Omental fat pad (tissue), 4 donors: ENCODE measurements at places on chromosomes 2 and 18.

- DNase-seq = no peak
Measured at GRCh38 chr2:8803658-8804379, 33.6 kb downstream of the KIDINS220 start.

DNA sequence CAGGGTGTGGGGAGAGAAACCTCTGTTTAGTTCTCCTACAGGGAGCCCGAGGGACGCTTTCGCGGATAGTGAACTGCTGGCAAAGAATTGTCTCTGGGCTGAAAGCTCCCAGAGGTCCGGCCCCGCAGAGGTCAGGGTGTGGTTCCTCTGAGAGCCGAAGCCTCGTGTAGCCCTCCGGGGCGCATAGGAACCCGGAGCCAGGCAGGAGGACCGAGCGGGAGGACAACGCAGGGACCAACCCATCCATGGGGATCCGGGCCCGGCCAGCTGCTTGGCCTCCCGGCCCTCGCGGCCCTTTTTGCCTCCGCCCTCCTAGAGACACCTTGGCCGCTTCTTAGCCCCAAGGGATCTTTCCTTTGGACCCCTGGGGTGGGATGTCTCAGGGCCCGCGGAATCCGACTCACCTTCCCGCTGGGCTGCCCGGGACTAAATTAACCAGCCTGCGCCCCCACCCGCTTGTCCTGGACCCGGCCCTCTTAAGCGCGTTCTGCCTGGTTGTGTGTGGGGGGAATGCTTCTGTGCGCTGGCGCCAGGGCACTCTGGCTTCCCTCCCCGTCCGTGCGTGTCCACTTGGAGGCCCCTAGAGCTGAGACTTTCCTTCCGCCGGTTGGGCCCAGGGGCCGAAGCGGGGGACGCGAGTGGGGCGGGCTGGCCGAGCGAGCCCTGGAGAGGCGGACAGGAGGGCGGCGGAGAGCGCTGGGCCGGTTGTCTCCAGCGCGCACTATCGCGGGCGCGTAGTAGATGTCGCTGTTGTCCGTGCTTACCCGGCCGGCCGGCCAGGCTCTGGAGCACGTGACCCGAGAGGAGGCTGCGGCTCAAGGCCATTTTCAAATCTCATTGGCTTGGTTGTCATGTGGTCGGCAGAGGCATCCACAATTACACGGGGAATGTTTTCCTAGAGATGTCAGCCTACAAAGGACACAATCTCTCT, at the start of gene HOXD10:
TSS of gene HOXD10 (plus strand) at position 896 of the 931 bp plus-strand sequence. CDS start 56 bp downstream, outside the sequence.
- no peak for DNase-seq

- DNase-seq = no peak
Measured at GRCh38 chr2:36616947-36617346, 19.0 kb upstream of the FEZ2 start.

GRCh38 chr18:6396847-6397246, 17.9 kb downstream of the L3MBTL4 start:
- DNase-seq = no peak

- no peak for DNase-seq
Measured at GRCh38 chr2:2324565-2325101, 6.4 kb downstream of the MYT1L start.

GRCh38 chr2:29509397-29509796, 394.2 kb downstream of the CLIP4 start:
- DNase-seq = no peak

- DNase-seq = no peak
Measured at GRCh38 chr2:65393743-65394422, 38.5 kb downstream of the SPRED2 start.

GRCh38 chr2:181378491-181378890, 78.7 kb upstream of the ITGA4 start:
- no peak for DNase-seq

GRCh38 chr18:38033282-38033681, 467.7 kb upstream of the CELF4 start:
- no peak for DNase-seq

DNA sequence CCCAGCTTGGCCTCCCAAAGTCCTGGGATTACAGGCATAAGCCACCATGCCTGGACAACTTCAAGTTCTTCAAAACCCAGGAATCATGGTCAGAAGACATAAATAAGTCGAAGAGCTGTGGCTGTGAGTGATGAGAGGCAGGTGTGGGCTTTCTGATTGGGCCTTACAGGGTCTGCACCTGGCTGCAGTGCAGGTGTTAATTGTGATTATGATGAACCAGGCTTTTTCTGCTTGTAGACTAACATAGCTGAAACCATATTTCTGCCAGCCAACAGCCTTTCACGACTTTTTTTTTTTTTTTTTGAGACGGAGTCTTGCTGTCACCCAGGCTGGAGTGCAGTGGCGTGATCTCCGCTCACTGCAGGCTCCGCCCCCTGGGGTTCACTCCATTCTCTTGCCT, 14.9 kb upstream of the DTNB start:
- no peak for DNase-seq

- no peak for DNase-seq
Measured at GRCh38 chr2:178863130-178863855, 56.1 kb upstream of the TTN start.

- DNase-seq = no peak
Measured at GRCh38 chr2:102895376-102895775, 133.5 kb downstream of the TMEM182 start.

DNA sequence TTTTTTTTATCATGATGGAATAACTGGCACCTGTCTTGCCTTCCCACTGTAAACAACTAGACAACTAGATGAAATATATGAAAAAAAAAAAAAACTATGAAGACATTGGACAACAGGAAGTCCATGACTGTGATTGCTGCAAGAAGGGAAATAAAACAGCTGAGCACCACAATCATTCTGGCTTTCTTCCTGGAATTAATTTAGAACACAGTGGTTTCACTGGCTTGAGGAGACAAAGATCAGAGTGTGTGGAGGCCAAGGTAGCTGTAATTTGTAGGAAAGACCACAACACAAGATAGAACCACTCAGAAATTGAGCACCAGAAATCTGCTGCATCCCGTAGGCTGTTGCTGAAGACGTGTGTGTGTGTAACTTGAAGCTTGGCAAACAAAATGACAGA, 121.1 kb upstream of the PID1 start:
- no peak for DNase-seq

DNA sequence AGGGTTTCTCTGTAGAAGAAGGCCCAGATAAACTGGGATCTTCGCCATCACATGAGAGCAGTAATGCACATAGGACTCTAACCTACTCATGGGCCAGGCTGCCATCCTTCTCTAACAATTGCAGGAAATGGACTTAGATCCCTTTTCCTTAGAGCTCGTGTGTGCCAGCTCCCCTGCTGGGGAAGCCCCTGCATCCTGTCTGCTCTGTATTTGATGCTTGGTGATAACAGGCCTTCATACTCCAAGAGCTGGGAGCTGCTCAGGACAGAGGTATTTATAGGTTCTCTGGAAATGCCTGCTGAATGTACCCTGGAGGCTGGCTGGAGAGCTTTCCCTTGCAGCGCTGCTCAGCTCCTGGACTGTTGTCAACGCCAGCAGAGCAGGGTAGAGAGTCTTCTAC, 249.6 kb downstream of the MTX2 start:
- no peak for DNase-seq

- no peak for DNase-seq
Measured at GRCh38 chr2:47079515-47080412, 75.3 kb downstream of the STPG4 start.

GRCh38 chr2:126863336-126864015, 35.2 kb upstream of the TEX51 start:
- DNase-seq = no peak

DNA sequence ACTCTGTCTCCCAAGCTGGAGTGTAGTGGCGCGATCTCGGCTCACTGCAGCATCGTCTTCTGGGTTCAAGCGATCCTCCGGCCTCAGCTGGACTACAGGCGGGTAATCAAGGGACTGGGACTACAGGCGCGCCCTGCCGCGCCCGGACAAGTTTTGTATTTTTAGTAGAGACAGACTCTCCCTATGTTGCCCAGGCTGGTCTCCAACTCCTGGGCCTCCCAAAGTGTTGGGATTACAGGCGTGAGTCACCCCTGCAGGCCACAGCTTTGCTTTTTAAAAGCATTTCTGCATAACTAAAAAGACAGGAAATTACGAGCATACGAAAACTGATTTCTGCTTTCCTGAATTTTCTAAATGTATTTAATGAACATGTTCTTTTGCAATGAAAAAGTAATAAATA, 916 bp upstream of the OSBPL1A start:
- DNase-seq = no peak

- no peak for DNase-seq
Measured at GRCh38 chr2:216916956-216917650, 57.2 kb upstream of the TNP1 start.

DNA sequence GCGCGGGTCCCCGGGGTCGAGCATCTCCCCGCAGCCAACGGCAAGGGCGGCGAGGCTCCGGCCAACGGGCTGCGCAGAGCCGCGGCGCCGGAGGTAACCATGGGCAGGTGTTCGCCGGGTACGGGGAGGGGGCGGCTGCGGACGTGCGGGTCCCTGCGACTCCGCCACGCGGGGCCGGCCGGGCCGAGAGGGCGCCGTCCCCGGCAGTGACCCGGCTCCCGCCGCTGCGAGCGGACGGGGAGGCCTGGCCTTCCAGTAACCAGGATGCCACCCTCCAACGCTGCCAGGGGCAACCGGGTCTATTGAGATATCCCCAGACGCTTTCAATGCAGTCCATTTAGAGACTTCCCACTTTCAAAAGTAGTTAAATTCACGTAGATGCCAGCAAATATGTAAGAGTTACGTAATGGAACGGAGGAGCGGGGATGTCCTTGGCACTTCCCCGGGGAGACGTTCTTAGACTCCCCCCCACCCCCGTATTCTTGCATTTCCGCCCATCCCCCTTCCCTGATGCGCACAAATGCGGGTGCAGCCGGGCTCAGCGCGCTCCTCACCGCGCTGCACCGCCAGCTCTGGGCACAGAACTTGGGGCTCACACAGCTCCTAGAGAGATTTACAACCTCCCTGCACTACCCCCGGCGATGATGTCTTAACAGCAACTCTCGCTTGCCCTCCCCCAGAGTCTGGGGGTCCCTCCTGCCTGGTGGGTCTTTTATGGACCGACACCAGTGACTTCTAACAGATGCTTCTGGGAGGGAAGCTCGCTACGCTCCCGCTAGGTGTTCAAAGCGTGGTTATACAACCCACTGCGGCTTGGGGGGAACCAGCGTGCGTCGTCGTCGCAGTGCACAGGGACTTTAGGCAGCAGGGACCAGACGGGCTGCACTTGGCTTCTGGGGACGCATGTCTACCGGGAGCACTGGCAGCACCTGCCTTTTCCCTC, 657 bp downstream of the SGPP2 start:
- no peak for DNase-seq

- no peak for DNase-seq
Measured at GRCh38 chr2:83162421-83162820, 1296.7 kb downstream of the SUCLG1 start.

GRCh38 chr2:189407281-189408209, 33.7 kb upstream of the WDR75 start:
- no peak for DNase-seq

DNA sequence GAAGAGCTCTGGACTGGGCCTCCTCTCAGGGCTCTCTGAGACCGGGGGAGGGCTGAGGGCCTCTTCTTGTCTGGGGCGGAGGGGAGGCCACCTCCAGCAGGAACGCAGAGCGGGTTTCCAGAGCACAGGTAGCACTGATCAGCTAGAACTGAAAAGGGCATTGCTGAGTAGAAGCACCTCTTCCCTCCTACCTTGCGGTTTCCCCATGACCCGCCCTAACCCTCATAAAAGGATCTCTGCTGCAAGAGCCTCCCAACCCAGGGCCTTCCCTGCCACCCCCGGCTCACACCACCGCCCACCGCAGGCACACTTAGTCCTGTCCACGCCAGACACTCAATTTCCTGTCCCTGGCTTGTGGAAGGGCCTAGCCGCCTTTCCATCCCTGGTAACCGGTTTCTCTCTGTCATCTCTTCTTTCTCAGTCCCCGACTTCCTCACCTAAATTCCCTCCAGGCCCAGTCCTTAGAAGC, 966 bp downstream of the ADCY3 start:
- DNase-seq = no peak

DNA sequence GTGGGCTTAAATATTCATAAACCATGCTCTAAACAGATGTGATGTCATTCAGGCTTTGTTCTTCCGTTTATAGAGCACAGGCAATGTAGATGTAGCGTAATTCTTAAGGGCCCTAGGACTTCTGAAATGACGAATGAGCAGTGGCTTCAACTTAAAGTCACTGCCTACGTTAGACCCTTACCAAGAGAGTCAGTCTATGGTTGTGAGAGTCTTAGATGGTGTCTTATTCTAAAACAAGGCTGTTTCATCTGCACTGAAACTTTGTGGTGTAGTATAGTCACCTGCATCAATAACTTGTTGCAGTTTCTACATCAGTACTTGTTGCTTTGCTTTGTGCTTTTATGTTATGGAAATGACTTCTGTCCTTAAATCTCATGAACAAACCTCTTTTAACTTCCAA, 56.0 kb downstream of the PIK3C3 start:
- no peak for DNase-seq

GRCh38 chr2:63981702-63982103, 37.5 kb downstream of the VPS54 start:
- DNase-seq = no peak

GRCh38 chr2:42659609-42660008, 91.2 kb downstream of the MTA3 start:
- no peak for DNase-seq

DNA sequence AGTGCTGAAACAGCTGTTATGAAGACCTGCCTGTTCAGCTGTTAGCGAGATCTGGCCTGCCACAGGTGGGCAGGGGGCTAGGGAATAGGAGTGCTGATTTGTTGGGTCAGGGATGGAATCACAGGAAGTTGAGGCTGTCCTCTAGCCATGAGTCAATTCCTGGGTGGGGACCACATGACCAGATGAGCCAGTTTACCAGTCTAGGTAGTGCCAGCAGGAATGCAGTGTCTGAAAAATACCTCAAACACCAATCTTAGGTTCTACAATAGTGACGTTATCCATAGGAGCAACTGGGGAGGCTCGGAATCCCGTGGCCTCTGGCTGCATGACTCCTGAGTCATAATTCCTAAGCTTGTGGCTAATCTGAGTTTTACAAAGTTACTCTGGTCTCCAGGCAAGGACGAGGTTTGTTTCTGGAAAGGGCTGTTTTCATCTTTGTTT, 44.9 kb downstream of the DYSF start:
- DNase-seq = no peak

GRCh38 chr2:130372833-130373807, 17.3 kb downstream of the PTPN18 start:
- DNase-seq = no peak
